Testis (tissue), 5 donors: ENCODE measurements at places on chromosomes 7 and 10. TPM values are rescaled to one million over a fixed set of nuclear protein-coding genes. Genes with fewer than 3 reads are reported as not detected.

DNA sequence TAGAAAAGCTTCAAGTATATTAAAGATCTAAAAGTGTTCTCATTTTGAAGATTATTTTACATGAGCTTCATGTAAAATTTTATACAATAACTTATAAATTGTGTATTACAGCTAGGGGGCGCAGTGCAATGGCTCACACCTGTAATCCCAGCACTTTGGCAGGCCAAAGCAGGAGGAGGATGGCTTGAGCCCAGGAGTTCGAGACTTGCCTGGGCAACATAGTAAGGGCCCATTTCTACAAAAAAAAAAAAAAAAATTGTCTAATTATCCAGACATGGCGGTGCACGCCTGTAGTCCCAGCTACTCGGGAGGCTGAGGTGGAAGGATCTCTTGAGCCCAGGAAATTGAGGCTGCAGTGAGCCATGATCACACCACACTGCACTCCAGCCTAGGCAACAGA lies 16.6 kb downstream of the ACBD5 start:
- H3K27ac ChIP-seq: no peak overlapping the region
- H3K36me3 ChIP-seq: no peaks in the 10 kb centered on the region

DNA sequence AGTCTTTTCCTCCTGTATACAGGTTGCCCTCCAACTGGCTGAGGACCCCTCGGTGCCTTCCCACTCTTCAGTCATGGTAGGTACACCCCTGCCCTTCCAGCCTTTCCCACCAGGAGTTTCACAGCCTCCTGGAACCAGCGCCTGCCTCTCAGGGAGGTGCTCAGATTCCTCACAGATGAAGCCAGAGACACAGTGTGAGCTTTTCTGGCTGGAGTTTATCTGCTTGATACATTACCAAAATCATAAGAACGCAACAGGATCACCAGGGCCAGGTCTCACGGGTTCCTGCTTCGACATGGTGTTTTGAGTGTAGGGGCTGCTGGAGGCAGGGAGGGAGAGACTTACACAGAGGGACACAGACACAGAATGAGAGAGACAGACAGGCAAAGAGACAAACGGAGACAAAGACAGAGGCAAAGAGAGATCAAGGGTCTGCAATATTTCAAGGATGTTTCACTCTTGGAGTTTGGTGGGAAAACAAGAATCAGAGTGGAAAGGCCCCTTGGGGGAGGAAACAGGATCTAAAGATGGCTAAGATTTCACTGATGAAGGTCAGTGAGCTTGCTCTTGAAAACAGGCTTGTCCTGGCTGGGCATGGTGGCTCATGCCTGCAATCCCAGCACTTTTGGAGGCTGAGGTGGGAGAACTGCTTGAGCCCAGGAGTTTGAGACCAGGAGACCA lies 6.5 kb upstream of the INMT start:
- no peaks in the 10 kb centered on the region for H3K36me3 ChIP-seq
- H3K4me1 ChIP-seq: peaks cover 13% of the 10 kb centered on the region
- peak overlapping the region; percentile 17 for H3K27ac ChIP-seq
- H3K4me3 ChIP-seq: no peak overlapping the region

DNA sequence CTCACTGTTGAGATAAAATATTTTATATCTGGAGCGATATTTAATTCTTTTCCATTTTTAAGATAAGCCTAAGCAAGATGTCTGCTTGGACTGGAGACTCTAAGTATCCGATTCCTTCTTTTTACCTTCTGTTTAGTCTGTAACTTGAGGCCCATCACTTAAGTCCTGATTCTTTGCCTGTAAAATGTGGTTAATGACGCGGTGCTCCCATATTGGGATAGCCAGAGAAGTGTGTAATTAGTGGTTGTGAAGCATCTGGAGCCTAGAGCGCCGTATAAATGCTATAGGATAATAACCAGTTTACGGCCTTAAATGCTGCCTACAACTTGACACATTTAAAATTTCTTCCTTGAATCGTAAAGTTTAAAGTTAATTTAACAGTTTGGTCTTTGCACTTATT lies 132.9 kb downstream of the CHN2 start:
- H3K27me3 ChIP-seq: no peaks in the 10 kb centered on the region
- H3K4me3 ChIP-seq: no peak overlapping the region
- no peak for DNase-seq
- no peaks in the 10 kb centered on the region for H3K36me3 ChIP-seq
- no peak overlapping the region for H3K27ac ChIP-seq
- H3K4me1 ChIP-seq: no peaks in the 10 kb centered on the region

DNA sequence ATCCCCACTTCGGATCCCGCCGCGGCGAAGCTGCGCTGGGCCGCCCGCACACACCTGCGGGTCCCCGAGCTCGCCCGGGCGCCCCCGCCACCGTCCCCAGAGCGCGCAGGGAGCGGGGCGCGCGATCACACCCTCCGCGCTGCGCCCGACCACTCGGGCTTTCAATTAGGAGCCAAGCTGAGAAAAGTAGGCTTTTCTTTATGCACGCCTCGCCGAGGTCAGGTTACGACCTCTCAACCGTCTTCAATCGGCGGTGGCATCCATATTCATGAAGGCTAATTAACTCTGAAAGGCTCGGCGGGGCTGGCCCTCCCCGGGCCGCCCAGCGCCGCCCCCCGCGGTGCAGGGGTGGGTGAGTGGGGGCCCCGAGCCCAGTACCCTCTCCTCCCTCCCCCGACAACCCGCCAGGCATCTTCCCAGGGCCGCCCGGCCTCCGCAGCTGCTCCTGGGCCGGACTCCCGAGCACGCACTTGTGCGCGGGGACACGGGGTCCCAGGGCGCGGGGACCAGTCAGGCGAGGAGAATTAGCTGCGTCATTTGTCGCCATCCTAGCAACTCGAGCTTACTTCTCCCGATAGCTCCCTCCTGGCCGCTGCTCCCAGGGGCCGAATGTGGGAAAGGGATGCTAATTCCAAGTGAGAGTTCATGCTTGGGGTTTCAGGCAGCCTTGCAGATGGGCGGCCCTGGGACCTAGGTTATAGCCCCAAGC lies 155.5 kb upstream of the LYZL2 start:
- H3K4me1 ChIP-seq: peaks cover 15% of the 10 kb centered on the region
- H3K27me3 ChIP-seq: no peaks in the 10 kb centered on the region
- peak overlapping the region; percentile 79 for H3K27ac ChIP-seq
- H3K4me3 ChIP-seq: peak overlapping the region; percentile 70
- H3K36me3 ChIP-seq: no peaks in the 10 kb centered on the region
- peak; percentile 74 for DNase-seq

DNA sequence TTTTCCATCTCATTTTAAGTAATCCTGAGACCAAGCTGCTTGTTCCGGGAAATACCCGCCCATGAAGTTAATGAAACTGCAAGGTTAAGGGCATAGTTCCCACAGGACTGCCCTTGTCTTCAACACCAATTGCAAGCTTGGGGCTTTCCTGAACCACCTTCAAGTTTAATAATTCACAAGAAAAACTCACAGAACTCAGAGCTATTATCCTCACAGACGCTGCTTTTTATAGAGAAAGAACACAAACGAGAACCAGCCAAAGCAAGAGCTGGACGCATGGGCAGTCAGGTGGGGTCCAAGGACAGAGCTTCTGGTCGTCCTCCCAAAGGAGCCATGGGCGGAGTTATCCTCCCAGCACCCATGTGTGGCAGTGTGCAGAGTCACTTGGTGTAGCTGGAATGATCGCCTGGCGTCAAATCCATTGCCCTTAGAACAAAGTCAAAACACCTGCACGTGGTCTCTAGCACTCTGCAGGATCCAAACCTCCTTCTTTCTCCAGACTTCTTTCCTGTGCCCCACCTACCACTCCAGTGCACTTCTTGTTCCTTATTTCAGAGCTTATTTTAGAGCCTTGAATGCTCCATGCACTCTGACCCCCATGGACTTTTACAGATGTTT lies 56.7 kb downstream of the SNX10 start:
- H3K27me3 ChIP-seq: no peaks in the 10 kb centered on the region
- no peaks in the 10 kb centered on the region for H3K36me3 ChIP-seq
- H3K4me3 ChIP-seq: no peak overlapping the region
- DNase-seq: no peak
- H3K27ac ChIP-seq: no peak overlapping the region

GRCh38 chr7:111855842-111856227 lies 293.5 kb upstream of the IMMP2L start:
- no peaks in the 10 kb centered on the region for H3K27me3 ChIP-seq
- H3K36me3 ChIP-seq: no peaks in the 10 kb centered on the region
- DNase-seq: peak; percentile 48
- no peak overlapping the region for H3K27ac ChIP-seq
- peaks cover 3% of the 10 kb centered on the region for H3K4me1 ChIP-seq
- no peak overlapping the region for H3K4me3 ChIP-seq

GRCh38 chr10:50554995-50555568 lies 68.7 kb downstream of the SGMS1 start:
- peaks cover 44% of the 10 kb centered on the region for H3K4me1 ChIP-seq
- peak overlapping the region; percentile 68 for H3K27ac ChIP-seq

DNA sequence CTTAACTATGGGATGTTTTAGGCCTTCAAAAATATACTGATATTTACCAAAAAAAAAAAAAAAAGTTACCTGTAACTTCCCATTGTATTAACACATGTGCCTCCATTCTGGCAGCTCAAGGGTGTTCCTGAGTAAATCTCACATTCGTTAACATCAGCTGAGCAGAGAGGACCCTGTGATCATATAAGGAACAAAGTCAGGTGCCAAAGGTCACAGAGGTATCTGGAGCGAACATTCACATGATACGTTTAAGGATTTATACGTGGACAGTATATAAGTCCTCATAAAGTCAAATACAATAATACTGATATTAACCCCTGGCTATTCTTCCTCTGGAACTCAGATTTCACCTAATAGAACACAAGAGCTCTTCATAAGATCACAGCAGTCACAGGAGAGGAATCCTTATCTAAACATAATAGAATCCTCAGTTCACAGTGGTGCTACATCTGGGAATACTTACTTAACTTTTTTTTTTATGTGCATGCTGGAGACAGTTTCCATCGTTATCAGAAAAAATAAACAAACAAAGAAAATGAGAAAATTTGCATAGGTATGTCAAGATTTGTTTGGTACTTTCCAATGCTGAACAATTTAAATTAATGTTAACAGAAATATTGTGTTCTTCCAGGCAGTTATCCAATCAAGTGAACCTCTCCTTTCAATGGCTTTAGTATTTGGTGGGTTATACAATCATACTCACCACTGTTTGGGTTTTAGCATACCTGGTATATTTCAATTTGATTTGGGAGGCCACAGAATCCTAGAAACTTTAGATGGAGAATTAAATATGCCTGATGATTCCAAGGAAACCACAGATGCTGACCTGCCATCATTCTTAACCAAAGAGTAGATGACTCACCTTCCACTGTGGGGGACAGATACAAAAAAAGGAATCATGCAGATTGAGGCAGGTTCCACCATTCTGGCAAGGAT lies 6.6 kb downstream of the CUBN start:
- H3K4me3 ChIP-seq: no peak overlapping the region
- no peaks in the 10 kb centered on the region for H3K27me3 ChIP-seq

- H3K36me3 ChIP-seq: no peaks in the 10 kb centered on the region
- no peaks in the 10 kb centered on the region for H3K27me3 ChIP-seq
- H3K4me1 ChIP-seq: no peaks in the 10 kb centered on the region
- no peak for DNase-seq
Measured at GRCh38 chr7:38929460-38930171, 20.6 kb upstream of the VPS41 start.

DNA sequence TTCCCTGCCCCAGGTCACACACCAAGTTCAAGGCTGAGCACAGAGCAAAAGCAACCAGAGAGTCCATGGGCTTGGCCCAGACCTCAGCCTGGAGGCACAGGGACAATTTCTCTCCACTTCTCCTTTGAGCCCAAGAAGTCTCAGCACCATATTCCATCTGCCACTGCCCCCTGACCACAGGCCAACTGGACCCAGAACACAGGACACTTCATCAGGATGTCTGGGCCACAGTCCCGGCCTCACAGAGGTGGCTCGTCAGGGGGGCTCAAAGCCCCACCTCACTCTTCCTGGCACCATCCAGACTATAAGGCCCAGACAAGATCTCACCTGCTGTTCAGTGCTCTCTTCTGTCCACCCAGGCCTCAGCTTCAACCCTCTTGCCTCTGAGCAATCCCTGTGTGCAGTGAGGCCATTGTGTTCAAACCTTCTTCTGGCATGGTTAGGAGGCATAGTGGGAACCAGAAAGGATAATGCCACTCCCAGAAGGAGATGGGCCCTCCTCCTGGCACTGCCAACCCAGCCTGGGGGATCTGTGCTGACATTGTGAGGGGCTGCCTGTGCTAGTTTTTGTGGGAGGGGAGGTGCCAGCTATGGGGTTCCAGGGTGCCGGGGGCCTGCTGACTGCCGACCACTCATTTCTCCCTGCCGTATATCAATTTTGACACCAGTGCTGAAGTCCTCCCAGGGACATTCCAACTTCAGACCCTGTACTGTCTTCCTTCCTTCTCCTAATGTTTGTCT lies 49.7 kb upstream of the ANTXRL start:
- H3K27ac ChIP-seq: no peak overlapping the region
- no peaks in the 10 kb centered on the region for H3K4me1 ChIP-seq
- DNase-seq: peak; percentile 2
- no peak overlapping the region for H3K4me3 ChIP-seq
- no peaks in the 10 kb centered on the region for H3K36me3 ChIP-seq

DNA sequence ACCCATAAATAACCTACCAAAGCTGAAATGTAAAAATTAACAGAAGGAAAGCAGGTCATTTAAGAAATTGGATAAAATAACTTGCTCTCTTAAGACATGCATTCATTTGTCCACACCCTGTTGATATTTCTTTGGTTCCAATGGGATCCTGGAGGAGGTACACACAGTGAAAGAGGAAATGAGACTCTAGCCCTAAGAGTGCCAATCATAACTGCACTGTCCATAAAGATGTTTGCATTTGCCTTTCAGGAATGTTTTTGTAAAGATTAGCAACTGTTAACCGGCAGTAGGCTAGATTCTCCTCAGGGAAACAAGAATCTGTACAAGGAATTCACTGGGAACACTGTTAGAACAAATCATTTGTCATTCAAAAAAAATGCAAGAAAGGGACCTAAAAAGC lies 61.0 kb downstream of the MEOX2 start:
- H3K27ac ChIP-seq: no peak overlapping the region
- H3K36me3 ChIP-seq: no peaks in the 10 kb centered on the region
- H3K4me3 ChIP-seq: no peak overlapping the region
- H3K27me3 ChIP-seq: no peaks in the 10 kb centered on the region

GRCh38 chr10:31188792-31189406 lies 130.1 kb upstream of the ZEB1 start:
- DNase-seq: no peak
- H3K4me1 ChIP-seq: no peaks in the 10 kb centered on the region
- no peaks in the 10 kb centered on the region for H3K27me3 ChIP-seq
- no peak overlapping the region for H3K27ac ChIP-seq

Gene POLR2J2
- 10.2 TPM for total RNA-seq

Gene MYH16
- 2.0 TPM for total RNA-seq

Gene ASB10
- total RNA-seq: not detected

Gene C1QL3
- 0.25 TPM for total RNA-seq

Gene GNGT1
- not detected for total RNA-seq

Gene SRRM3
- 7.8 TPM for total RNA-seq

Gene ANKRD61
- 8.4 TPM for total RNA-seq

Gene NT5C3A
- 19.5 TPM for total RNA-seq
